ENCODE measurements at places on chromosomes 6 and 20.

- DNase-seq, result no peak
Measured at GRCh38 chr6:110415086-110415916, at the start of gene DDO. Gene DDO (minus strand): TSS chr6:110415575. CDS start chr6:110413462, 2,113 bp downstream.

GRCh38 chr20:23037017-23037481 lies 1.9 kb downstream of the SSTR4 start:
- no peak for DNase-seq

- DNase-seq, result no peak
Measured at GRCh38 chr20:31608251-31608945, 3.3 kb downstream of the ID1 start.

- DNase-seq, result peak; percentile 11
Measured at GRCh38 chr6:154510144-154510905, at the start of gene CNKSR3. Gene CNKSR3 (minus strand): TSS chr6:154510685. CDS start chr6:154510114, 571 bp downstream.

DNA sequence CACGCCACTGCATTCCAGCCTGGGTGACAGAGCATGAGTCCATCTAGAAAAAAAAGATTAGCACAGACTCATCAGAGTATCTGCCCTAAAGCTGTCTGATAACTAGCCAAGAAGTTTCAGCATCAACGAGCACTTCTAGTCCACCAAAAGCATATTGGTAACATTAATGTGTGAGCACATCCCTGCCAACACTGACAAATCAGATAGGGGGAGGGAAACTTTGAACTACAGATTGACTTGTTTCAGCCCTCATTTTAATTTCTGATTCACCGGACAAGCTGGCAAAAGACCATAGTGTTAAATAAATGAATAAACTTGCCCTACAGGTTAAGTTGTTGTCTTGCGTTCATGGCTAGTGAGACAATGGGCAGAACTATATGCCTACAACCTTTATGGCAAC lies 7.7 kb upstream of the SEC63 start:
- DNase-seq, result no peak

- DNase-seq, result no peak
Measured at GRCh38 chr6:79261666-79262065, 27.2 kb upstream of the HMGN3 start.

DNA sequence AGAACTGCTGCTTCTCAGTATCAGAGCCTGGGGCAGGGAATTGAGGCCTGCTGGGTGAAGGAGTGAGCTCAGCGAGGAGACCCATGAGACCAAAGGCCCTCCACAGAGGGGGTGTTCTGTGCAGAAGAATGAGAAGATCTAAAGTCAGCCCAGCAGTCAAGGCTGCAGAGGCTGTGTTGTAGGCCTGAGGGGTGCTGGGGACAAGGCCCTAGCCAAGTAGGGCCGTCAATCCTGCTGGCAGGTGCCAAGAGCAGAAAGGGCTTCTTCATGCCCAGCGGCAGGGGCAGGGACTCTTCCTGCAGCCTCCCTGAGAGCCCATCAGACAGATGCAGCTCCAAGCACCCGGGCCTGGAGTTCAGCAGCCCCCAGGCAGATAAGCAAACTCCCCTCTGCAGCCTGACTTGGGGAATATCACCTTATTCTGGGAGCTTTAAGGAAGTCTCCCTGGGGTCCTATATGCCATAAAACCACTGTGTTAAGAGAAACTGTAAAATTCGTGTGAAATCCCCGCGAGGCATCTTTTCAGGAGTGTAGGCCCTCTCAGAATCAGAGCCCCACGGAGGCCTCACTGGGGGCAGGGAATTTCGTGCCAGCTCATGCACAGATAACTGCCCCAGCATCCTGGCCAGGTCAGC lies 9.0 kb downstream of the CCDC167 start:
- DNase-seq, result no peak

DNA sequence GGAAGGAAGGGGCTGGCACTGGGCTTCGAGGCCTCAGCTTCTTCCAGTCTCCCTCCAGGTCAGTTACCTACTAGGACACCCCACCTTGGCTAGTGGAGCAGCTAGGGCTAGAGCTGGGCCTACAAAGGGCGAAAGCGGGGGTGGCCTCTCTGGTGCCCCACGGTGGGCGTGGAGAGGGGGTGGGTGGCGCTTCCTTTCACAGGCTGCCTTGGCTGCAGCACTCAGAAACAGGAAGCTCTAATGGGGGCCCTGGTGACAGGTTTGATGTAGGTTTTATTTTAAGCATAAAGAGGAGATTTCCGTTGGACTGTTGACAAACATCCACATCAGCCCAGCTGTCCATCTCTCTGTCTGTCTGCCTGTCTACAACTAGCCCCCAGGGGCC lies 13.4 kb downstream of the FAM110A start:
- peak; percentile 53 for DNase-seq

DNA sequence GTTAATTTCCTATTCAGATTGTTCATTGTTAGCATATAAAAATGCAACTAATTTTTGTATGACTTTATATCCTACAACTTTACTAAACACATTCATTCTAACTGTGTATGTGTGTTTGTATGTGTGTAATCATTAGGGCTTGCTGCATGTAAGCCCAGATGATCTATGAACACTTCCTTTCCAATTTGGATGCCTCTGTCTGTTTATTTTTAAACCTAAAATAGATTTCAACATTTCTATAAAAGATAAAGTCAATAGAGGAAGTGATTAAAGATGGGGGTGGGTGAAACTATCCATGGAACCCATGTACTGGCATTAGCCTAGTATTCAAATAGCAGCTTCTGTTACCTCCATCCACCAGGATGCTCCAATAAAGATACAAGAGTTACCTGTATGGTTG lies 15.7 kb upstream of the AKAP12 start:
- no peak for DNase-seq

DNA sequence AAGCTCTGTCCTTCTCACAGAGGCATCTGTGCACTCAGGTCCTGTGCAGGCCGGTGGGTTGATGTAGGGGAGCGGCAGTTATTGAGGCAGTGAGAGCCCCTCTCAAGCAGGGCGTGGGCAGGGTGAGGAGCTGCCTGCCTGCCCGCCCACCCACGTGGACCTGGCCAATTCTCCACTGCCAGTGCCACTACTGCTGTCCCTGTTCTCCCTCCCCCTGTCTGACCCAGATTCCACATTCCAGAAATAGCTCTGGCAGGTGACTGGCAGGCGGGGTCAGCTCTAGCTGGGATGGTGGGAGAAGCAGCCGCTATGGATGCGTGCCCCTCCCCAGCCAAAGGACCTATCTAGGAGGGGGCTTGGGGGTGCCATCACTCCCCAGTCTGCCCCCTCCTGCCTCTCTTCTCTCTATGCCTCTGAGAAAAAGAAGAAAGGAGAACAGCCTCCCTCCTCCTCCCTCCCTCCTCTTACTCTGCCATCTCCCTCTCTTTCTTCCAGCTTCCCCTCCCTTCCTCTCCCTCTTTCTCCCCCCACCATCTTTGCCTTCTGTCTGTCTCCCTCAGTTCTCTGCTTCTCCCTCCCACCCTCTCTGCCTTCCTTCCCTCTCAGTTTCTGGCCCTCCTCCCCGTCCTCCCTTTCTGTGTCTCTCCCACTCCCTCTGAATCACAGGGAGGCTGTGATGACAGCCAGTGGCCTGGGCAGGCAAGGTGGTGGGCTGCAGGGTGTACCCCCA lies 86.5 kb upstream of the MYL9 start:
- no peak for DNase-seq

DNA sequence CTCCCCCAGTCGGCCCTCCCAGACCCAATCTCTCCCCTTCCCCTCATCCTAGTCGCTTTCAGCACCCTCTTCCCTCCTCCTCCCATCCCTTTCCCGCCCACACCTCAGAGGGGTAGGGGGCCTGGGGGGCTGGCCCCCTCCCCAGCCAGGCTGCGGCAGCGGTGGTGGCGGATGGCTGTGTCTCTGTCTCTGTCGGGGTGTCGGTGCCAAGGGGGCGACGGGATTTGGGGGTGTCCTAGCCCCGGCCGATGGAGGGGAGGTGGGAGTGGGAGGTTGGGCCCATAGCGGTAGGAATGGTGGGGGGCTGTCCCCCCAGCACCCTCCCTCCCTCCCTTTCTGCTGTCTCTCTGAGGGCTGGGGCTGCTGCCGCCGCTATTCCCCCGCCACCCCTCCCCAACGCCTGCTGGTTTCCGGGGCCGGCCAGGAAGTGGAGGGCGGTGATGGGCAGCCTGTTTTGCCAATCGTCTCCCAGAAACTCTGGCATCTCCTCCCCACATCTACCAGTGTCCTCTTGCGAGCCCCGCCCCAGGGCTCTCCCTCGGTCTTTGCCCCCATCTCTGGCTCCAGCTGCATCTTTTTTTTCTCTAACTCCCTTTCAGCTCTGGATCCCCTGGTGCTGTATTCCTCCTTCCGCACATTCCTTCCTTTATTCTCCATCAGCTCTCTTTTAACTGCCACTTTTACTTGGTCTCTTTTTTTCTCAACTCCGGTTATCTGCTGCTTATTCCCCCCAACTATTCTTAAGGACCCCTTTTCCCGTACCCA lies at the start of gene AGPAT1:
Gene AGPAT1 (minus strand): TSS at position 374 of the 765 bp plus-strand sequence. CDS start 4,588 bp downstream, outside the sequence.
- DNase-seq, result peak; percentile 98

- DNase-seq, result no peak
Measured at GRCh38 chr20:15945289-15945688, 628.0 kb downstream of the KIF16B start.

- no peak for DNase-seq
Measured at GRCh38 chr6:46963039-46963438, 41.3 kb upstream of the ADGRF5 start.

DNA sequence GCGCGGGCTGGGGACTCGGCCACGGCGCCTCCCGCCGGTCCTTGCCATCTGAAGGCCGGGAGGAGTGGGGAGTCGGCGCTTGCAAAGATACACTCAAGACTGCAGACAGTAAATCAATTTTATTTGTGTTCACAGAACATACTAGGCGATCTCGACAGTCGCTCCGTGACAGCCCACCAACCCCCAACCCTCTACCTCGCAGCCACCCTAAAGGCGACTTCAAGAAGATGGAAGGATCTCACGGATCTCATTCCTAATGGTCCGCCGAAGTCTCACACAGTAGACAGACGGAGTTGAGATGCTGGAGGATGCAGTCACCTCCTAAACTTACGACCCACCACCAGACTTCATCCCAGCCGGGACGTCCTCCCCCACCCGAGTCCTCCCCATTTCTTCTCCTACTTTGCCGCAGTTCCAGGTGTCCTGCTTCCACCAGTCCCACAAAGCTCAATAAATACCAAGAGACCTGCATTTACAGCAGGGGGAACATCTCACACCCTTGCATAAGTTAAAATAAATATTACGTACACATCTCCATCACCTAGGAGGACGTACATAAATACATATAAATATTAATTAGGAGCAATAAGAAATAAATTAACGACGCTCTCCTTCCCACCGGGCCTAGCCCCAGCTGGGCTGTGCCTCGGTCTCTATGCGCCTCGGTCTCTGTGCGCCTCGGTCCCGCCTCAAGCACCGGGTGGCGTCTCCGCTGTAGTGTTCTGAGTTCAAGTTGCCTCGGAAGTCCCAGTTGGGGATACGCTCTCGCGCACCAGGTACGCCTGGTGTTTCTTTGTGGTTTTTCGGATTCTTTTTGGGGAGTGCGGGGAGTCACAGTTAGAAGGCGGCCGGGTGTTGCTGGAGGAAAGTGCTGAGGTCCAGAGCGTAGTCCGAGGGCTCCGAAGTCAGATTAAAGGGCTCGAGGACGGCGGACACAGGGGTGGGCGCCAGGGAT lies 889 bp upstream of the FLOT1 start:
- peak; percentile 51 for DNase-seq

DNA sequence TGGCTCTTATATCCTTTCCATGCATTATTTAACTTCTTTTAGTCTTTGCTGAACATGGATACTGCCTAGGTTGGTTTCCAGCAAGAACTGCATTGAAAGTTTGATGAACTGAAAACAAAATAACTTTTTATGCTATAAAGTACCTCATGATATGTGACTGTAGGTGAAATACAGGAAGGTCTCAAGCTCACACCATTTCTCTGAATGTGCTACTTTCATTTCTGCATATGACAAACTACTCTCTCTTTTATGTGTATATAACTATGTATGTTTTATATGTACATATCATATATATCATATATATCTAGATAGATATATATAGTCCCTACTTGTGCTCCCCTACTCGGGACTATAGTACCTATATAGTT lies 65.9 kb downstream of the AIG1 start:
- no peak for DNase-seq

DNA sequence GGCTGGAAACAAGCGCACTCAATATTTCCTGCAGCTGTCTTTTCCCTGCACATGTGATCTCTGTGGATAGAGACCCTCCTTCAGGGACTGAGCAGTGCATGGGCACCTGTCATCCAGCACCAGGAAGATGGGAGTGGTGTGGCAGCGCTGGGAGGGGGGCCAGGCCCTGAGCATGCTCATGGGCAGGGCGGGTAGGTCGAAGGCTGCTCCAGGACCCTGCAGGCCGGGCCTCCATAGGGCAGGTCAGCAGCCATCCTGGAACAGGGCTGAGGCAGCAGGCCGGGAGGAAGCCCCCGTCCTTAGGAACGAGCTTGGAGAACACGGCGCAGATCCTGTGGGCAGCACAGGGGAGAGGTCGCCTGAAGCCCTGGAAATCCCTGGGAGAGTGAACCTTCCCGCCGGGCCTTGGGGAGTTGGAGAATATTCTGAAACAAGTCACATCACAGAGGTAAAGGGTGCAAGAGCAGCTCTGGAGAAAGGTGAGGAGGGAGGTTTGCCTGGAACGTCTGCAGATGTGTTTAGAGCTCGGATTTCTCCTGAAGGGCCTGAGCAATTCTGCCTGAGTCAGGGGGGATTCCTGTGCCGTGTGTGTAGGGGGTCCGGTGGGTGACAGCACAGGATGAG lies 133.2 kb downstream of the SMOC2 start:
- DNase-seq, result no peak

GRCh38 chr20:8756410-8756809 lies 312.5 kb upstream of the PLCB4 start:
- DNase-seq, result no peak

GRCh38 chr6:56151609-56152224 lies 95.7 kb downstream of the COL21A1 start:
- DNase-seq, result no peak

DNA sequence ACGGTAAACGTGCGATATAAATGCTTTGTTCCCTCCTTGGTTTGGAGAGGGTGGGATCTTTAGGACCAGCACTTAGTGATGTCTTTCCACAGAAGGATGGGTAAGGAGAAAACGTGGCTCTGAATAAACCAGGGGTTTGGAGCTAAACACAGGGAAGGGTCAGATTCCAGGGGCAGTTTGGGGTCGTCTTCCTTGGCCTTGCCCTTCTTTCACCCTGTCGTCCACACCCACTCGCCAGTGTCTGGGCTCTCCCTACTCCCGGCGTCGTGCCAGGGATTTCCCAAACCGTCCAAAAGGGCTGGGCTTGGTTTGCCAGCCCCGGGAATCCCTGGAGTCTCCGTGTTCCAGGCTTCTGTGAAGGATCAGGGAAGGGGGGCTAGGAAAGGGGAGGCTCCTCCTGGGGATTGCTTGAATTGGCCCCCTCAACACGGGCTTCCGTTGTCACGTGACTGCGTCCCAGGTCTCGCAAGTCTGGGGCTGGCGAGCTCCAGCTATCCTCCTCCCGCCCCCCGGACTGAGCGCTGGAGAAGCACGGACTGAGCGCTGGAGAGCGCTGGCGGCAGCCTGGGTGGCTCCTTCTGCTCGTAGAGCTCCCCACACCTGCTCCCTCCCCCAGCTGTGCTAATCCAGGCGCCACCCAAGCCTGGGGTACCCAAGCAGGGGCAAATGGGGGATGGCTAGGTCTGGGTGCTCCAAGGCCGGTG lies 9.4 kb upstream of the ARMC12 start:
- no peak for DNase-seq

Measured in activated naive CD4-positive, alpha-beta T cell treated with Interleukin-2 at 50 U/mL for 16 hours (primary cell).